Activated CD4-positive, CD25-positive, alpha-beta regulatory T cell treated with anti-CD3 and anti-CD28 coated beads, Interleukin-2, amount 50 U/mL, for 72 hours (primary cell): ENCODE measurements at places on chromosomes 2 and 18.

GRCh38 chr2:156196031-156196430, 136.5 kb downstream of the NR4A2 start:
- DNase-seq = no peak

DNA sequence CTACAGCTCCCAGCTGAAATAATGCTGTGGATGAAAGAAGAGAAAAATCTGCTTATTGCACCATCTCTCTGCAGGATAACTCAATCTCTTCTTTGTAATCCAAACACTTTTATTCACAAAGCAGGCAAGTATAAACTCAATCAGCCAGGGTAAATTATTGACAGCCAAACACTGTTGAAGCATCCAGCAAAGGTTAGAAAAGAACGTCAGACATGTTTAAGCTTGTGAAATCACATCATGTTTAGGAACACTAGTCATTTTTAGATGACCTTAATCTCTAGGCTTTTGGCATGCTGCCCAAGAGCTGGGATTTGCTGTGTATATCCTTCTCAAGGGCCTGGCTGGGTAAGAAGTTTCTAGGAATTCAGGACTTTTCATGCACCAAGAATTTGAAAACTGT, 1148.1 kb upstream of the FANCL start:
- DNase-seq = no peak

- DNase-seq = no peak
These were observed 60.7 kb downstream of the LYPD1 start for GRCh38 chr2:132609101-132609890.

DNA sequence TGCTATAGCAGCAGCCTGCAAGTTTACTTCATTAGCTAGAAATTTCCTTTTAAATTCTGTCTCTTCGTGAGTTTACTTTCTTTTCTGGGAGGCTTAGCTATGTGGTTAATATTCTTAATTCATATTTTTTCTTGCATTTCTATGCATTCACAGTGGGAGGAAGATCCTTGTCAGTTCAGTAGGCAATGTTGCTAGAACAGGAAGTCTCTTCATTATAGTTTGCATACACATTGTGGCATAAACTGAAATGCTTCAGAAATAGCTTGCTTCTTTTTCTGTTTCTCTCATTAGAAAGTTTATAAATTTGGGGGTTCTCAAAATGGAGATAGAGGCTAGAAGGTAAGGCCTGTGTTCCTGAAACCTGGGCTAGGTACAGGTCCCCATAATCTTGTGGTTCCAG, 8.1 kb upstream of the ARHGAP15 start:
- no peak for DNase-seq

GRCh38 chr2:150286730-150287362, 200.6 kb downstream of the RND3 start:
- DNase-seq = no peak

DNA sequence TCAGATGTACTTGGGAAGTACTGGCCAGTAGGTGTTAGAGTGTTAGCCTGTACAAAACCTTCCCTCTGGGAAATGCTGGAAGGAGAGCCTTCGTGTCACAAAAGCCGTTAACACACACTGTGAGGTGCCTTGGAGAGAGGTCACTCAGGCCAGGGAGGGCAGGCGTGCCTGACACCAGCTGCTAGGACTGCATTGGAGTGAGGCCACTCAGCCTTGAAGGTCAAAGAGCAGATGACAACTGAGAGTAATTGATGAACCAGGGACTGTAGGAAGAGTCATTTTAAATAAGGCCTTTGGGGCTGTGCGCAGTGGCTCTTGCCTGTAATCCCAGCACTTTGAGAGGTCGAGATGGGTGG, 45.4 kb downstream of the ASAP2 start:
- DNase-seq = no peak

DNA sequence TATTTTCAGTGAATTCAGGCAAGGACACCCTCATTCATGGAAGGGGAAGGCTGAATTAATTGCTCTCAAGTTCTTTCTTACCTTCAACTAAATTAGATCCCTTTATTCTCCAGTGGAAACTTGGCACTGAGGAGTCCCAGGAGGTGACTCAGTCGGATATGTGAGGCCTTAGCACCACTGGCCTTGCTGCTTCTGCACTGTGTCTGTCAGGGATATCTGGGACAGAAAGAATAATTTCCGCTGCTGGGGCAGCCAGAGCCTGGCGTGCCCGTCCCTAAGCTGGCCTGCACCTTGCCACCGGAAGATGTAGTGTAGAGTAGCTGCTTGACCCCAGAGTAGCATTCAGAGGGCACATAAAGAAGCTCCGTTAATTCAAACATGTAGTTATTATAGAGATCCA, 53.4 kb downstream of the LIMS1 start:
- DNase-seq = no peak
